Aortic smooth muscle cell (primary cell): ENCODE measurements at places on chromosomes 4 and X. TPM values are rescaled to one million over a fixed set of nuclear protein-coding genes. Genes with fewer than 3 reads are reported as not detected.

TRPC3 gene
- total RNA-seq, result under 0.01 TPM in 2 replicates

SNCA gene
- 1.4 and 2.4 TPM in 2 replicates for total RNA-seq

ARR3 gene
- not detected in 2 replicates for total RNA-seq

MAGEB17 gene
- total RNA-seq, result not detected in 2 replicates

PRKX gene
- 6.6 and 8.1 TPM in 2 replicates for total RNA-seq

RAB40A gene
- 0.12 TPM in 1 of 2 replicates, not detected in the other for total RNA-seq

TMPRSS11F gene
- not detected in 2 replicates for total RNA-seq

PGAM4 gene
- total RNA-seq, result not detected in 2 replicates

SPANXN3 gene
- not detected in 2 replicates for total RNA-seq

TMEM164 gene
- total RNA-seq, result 6.3 and 6.7 TPM in 2 replicates

CXCL3 gene
- 0.26 TPM in 1 of 2 replicates, not detected in the other for total RNA-seq

CLDN22 gene
- not detected in 2 replicates for total RNA-seq

DAPP1 gene
- total RNA-seq, result not detected in 2 replicates

BEX4 gene
- 12.2 and 12.6 TPM in 2 replicates for total RNA-seq

CENPE gene
- 10.5 and 14.5 TPM in 2 replicates for total RNA-seq

TLR6 gene
- total RNA-seq, result 1.4 and 1.8 TPM in 2 replicates

RASSF6 gene
- 0.13 TPM in 1 of 2 replicates, not detected in the other for total RNA-seq

SYNPO2 gene
- 1.6 and 2.4 TPM in 2 replicates for total RNA-seq

ADH1B gene
- total RNA-seq, result 3,268 and 4,233 TPM in 2 replicates

GASK1B gene
- 11.9 and 25.1 TPM in 2 replicates for total RNA-seq

ZIC3 gene
- total RNA-seq, result not detected in 2 replicates

PABPC1L2B gene
- total RNA-seq, result not detected in 2 replicates

GABRQ gene
- total RNA-seq, result not detected in 2 replicates

CSAG2 gene
- not detected in 2 replicates for total RNA-seq

UCP1 gene
- not detected in 2 replicates for total RNA-seq

CSAG1 gene
- total RNA-seq, result not detected in 2 replicates

ANXA10 gene
- 6.5 and 15.9 TPM in 2 replicates for total RNA-seq

NIPAL1 gene
- 0.13 and 0.25 TPM in 2 replicates for total RNA-seq

PCYT1B gene
- 0.12 and 0.40 TPM in 2 replicates for total RNA-seq

PNMA5 gene
- total RNA-seq, result not detected in 2 replicates

CACNA1F gene
- not detected in 2 replicates for total RNA-seq

HPGDS gene
- not detected in 2 replicates for total RNA-seq

RBM3 gene
- 301 and 362 TPM in 2 replicates for total RNA-seq

NLGN3 gene
- 0.13 and 0.37 TPM in 2 replicates for total RNA-seq

BRS3 gene
- not detected in 2 replicates for total RNA-seq

GPR82 gene
- total RNA-seq, result not detected in 2 replicates
